Inflammatory macrophage treated with lipopolysaccharide for 4 hours (primary cell): ENCODE measurements at places on chromosomes 1 and 21.
A peak's percentile ranks its signal among the peaks of the same experiment; 100 is the strongest.

GRCh38 chr21:45644041-45644906, 749 bp downstream of the PCBP3 start:
- peak; percentile 24 for DNase-seq

- no peak for DNase-seq
Measured at GRCh38 chr1:99777752-99778151, 11.3 kb upstream of the FRRS1 start.

GRCh38 chr1:229043115-229043514, 227.8 kb upstream of the RAB4A start:
- DNase-seq = peak; percentile 85

DNA sequence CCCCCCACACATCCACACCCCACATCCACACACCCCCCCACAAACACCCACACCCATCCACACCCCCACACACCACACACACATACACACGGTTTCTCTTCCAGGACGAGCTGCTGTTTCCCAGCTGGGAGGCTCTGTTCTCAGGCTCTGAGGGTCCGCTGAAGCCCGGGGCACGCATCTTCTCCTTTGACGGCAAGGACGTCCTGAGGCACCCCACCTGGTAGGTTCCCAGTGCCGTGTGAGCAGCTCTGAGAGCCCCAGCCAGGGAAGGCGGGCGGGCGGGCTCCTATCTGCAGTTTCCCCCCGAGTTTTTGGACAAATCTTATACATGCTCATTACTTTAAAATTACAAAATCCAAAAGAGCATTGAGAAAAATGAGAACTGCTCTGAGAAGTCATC, 31.2 kb downstream of the SLC19A1 start:
- no peak for DNase-seq

GRCh38 chr1:195831789-195832188, 776.5 kb downstream of the KCNT2 start:
- no peak for DNase-seq

DNA sequence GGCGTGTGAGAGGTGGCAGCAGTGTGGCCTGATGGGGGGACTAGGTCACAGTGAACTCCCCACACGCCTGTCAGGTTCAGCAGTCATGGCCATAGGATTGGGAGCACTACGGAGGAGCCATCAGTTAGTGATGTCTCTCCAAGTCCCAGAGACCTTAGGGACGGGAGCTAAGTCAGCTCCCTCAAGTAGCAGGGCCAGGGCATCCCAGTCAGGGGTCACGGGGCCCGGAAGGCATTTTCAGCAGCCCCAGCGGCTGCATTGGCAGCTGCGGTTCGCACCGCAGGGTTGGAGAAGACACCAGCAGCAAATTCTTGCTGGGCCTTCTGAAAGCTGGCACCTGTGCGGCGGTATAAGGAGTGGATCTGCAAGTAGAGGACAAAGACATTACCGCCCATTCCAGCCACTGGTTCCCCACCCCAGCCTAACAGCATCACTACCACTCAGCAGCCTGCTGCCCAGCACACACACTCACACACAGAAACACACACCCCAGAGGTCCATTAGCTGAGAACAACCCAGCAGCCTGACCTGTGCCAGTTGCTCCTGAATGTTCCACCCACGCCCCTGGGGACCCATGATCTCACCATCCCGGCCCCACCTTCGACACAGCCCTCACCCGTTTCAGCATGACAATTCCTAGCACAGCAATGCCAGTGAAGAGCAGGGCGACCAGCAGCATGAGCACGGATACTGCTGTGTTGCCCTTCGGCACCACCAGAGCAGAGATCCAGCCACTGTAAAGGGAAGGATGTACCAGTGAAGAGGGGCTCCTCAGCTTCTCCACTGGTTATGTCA, 972 bp upstream of the ENTREP3 start:
- no peak for DNase-seq
